ENCODE measurements at places on chromosomes 7 and 10.

- no peak for DNase-seq
These were observed 285.6 kb upstream of the POM121L12 start for GRCh38 chr7:52749880-52750279.

DNA sequence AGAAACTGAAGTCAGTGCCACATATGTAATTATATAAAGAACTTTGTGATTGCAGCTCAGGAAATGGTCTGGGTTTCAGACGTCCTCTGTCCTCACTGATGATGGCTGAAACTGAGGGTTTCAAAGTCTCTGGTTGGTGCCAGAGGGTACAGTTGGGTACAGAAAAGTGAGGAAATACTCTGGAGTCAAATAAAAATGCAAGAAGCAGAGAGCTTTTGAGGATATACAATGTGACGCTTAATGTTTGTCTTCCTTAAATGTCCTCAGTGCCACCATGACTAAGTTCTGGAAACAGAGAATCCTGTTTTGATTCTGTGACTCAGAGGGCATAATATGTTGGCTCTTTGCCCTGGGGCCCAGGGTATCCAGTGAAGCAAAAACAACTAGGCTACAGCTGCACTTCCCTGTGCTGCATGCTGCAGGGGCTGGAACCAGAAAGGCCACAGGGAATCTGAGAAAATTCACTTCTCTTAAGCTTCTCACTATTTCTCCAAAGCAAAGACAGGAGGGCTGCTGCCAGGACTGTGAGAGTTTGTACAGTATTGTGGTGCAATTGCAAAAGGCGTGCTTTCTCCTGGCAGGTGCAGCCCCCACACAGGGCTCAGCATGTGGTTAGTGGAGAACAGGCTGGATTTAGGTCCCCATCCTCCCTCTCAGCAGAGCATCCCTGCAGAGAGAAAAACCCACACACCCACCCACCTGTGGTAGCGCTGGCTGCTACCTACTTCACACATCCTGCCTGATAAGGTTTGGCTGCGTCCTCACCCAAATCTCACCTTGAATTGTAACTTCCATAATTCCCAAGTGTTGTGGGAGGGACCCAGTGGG, 169.5 kb upstream of the SVIL start:
- no peak for DNase-seq

DNA sequence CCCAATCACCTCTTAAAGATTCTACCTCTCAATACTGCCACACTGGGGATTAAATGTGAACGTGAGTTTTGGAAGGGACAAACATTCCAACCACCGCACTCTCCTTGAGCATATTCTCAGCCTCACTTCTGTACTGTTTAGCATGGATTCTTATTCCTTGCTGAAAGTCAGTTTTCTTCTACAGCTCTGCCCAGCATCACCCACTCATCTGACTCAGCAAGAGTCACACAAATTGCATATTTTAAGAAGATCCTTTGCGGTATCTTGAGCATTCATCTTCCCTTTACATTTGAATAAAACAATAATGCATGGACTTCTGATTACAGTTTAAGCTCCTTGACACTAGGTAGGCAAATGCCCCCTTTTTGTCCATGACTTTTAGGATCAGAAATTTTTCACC, 251.6 kb upstream of the MKLN1 start:
- DNase-seq: no peak

DNA sequence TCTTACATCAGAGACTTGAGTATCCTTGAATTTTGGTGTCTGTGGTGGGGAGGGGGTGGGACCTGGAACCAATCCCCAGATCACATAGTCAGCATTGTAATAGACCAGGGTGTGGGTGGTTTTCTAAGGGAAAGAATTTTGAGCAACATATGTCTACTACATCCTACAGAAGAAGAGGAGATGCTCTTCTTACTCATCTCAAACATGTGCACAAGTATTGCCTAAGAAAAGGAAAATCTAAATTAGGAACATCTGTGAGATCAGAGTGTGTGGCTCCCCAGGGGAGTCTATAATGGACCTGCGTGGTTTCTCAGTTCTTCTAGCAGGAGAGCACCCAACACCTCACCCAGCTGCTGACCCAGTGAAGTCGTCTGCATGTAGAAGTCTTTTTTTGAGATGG, 148.8 kb downstream of the CCDC3 start:
- DNase-seq: no peak

GRCh38 chr7:12025246-12025645, 185.8 kb upstream of the TMEM106B start:
- no peak for DNase-seq

GRCh38 chr10:83625831-83626360, 513.4 kb upstream of the GHITM start:
- no peak for DNase-seq

DNA sequence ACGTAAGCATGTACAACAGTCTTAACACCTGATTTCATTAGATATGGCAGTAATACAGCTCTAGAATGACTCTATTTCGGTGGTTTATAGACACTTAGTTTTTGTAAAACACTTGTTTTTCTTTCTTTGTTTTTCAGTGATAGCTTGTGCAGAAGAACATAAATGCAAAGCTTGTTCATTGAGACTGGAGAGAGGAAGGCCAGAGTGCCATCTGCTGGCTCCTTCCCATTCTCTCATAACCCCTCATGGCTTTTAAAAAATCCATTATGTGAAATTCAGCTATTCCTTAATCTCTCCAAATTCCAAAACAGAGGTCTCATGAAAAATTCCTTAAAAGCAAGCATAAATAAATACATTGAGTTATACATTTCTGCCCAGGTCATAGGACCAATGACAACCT, 76.3 kb downstream of the CACNB2 start:
- no peak for DNase-seq

GRCh38 chr10:11475831-11476434, 135.5 kb downstream of the USP6NL start:
- DNase-seq: no peak
